ENCODE measurements at places on chromosomes 2 and 18.

- no peak for DNase-seq
Observed at GRCh38 chr2:45964223-45964841, 312.9 kb downstream of the PRKCE start.

GRCh38 chr2:160388464-160389263, 104.9 kb downstream of the RBMS1 start:
- DNase-seq: no peak

GRCh38 chr18:26089293-26090129, 902 bp downstream of the SS18 start:
- DNase-seq: no peak

- no peak for DNase-seq
Observed at GRCh38 chr2:203586696-203587095, 51.6 kb upstream of the RAPH1 start.

GRCh38 chr18:49335677-49336076, 124.8 kb downstream of the DYM start:
- no peak for DNase-seq

DNA sequence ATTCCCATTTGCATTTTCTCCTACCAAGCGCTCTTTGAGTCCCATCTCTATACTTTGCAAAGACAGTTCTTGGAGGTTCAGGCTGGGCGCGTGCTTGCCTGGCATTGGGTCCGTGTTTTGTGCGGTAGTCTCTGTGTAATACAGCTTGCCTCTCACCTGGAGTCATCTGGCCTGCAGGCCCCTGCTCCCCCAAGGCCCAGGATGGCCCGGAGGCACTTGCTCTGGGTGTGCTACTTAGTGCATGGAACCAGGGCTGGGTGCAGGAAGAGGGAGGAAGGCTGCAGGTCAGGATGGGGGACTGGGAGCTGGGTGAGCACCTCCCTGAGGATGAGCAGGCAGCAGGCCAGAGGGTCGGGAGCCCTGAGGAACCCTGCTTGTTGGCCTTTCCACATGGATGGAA, 220.9 kb downstream of the LDLRAD4 start:
- no peak for DNase-seq

All from SHP77 treated with DMSO at 0.1 percent for 48 hours (cell line).